ENCODE measurements at places on chromosomes 13 and 19.
A peak's percentile ranks its signal among the peaks of the same experiment; 100 is the strongest.

DNA sequence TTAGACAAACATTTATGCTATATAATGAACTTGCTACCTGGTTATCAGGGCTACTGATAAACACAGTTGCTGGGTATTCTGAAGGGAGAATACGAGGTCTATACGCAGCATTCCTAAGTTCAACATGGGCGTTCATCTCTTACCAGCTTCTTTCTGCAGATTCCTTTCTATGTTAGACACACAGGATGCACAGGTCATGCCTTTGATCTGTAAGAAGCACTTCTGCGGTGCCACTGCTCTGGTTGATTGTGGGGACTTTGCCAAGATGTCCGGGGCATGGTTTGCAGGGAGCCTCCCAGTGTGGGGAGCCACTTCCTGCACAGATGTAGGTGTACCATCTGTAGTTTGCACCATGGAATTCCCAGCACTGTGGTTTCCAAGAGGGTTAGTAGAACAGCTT lies 40.9 kb downstream of the ATP7B start:
- DNase-seq: no peak

- DNase-seq: peak; percentile 84
Observed at GRCh38 chr19:13018035-13018914, 23.0 kb downstream of the NFIX start.

DNA sequence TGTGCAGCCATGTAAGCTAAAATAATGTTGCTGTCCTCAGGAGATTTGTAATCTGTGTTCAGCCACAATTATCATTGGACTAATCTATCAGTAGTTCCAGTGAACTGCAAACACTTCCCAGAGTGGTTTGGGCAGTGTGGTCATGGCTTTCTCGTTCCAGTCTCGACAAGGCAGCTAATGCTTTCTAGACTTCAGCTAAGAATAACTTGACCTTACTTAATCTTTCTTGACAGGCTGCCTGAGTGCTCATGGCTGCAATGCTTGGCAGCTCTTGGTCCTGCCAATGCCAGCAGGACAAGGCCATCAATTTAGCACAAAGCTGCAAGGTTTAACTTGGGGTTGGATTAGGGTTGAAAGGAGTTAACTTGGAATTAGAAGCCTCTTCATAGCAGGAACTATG lies 32.8 kb downstream of the ATP12A start:
- no peak for DNase-seq

DNA sequence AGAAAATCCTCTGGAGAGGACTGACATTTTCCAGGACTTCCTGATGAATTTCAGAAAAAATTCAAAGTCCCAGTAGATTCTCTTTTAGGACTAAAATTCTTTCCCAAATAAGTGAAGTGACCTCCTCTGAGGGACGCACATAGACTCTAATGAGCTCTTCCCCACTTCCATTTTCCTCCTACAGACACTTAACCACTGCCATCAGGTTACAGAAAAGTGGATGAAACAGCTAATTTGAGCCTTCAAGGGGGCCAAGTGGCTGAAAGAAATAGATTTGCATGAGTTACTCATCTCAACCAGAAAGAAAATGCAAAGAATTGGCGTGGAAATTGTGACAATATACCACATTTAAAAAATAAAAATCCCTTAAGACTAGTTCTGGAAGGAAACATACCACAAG lies 185.3 kb upstream of the EDNRB start:
- DNase-seq: no peak

- no peak for DNase-seq
Observed at GRCh38 chr19:21323000-21323399, 6.2 kb downstream of the ZNF708 start.

DNA sequence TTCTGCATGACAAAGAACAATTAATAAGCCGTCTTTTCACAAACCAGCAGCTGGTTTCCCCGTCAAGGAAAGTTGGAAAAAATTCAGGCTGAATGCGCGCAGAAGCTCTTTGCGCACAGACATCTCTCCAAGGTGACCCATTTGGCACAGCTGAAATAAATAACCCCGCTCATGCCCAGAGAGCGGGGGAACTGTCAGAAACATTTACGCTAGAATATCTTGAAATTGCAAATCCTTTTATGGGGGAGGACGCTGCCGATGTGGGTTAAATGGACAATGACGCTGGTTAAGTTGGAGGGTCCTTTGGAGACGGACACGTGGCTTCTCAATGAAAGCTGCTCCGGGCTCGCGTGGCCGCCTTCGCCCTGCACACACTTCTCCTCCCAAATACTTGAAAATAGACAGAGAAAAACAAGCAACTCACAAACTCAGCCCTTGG lies 30.6 kb downstream of the GSX1 start:
- DNase-seq: peak; percentile 28

DNA sequence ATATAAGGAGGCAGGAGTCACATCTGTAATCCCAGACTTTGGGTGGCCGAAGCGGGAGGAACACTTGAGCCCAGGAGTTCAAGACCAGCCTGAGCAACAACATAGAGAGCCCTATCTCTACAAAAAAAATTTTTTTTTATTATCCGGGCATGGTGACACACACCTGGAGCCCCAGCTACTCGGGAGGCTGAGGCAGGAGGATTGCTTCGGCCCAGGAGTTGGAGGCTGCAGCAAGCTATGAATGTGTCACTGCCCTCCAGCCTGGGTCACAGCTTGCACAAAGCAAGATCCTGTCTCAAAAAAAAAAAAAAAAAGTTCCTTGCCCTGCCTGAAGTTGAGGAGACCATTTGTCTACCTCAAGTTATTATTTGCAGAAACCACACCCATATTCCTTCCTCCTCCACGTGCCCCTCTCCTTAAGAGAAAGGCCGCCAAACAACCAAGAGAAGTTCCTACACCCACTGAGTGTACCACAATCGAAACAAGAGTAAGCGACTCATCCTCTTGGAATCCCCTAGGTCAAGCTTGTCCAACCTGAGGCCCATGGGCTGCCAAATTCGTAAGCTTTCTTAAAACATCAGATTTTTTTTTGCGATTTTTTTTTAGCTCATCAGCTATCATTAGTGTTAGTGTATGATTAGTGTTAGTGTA lies 2.2 kb downstream of the ABCC4 start:
- DNase-seq: peak; percentile 70

GRCh38 chr19:15684828-15685227 lies 11.9 kb downstream of the CYP4F12 start:
- DNase-seq: no peak

Measured in fibroblast of the aortic adventitia (primary cell).